ENCODE measurements at places on chromosomes 7 and 10.

GRCh38 chr7:36638586-36639263 is 85.6 kb downstream of the AOAH start:
- no peak for DNase-seq

DNA sequence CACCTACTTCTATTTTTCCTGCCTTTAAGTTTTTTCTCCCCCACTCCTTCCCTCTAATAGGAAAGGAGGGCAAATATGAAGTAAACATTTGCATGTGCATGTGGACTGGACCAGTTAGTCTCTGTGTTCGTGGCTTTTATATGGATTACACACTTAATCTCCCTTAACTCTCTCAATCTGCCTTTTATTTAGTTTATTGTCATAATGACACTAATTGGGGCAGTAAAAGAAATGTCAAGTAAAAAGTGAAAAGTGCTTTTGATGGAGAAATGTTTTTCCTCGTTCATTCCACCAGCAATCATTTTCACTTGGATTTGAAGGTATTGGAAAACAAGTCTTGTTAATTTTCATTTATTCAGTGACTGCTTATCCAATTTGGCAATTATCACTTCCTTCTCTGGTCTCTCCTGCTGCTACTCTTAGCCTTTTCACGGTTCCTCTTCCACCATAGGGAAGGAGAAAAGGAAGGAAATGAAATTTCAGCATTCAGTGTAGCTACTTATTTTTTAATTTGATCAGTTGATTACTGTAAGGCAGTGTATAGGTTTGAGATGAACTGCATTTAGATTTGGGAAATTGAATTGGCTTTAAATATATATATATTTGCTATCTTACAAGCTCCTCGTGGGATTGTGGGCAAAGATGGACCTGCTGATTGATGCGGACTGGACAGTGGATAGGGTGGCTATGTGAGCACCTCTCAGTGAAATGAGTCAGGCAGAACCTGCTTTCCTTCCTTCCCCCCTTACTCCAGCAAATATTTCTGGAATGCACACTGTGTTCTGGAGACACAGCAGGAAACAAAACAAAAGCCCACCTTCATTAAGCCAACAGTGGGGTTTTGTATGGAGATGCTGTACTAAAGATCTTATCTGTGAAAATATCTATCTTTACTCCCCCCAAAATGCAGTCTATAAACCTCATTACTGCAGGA is 77.5 kb downstream of the LRRC4 start:
- DNase-seq, result no peak

DNA sequence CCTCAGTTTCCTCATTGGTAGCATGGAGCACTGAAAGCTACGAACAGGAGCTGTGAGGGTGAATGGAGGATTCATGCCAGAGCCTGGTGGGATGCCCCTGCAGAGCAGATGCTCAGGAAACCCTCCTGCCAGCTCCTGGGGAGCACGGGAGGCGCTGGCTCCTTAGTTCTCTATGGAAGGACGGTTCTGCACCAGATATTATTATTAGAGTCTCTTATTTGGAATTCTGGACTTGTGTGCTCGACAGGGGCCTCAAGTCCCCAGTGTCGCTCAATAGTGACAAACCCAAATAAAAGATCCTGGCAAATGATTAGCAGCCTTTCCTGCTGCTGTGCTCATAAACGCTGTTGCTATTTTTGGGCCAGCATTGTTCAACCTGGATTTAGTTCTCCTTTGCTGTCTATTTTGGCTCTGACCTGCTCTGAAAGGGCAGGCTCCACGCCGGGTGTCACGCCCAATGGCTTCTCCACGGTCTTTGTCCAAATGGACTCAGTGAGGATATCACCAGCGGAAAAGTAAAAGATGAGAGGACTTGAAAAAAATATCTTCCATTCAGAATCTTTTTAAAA is 23.0 kb upstream of the KLF6 start:
- DNase-seq, result no peak

GRCh38 chr10:125482108-125482507 is 200.9 kb downstream of the TEX36 start:
- no peak for DNase-seq

DNA sequence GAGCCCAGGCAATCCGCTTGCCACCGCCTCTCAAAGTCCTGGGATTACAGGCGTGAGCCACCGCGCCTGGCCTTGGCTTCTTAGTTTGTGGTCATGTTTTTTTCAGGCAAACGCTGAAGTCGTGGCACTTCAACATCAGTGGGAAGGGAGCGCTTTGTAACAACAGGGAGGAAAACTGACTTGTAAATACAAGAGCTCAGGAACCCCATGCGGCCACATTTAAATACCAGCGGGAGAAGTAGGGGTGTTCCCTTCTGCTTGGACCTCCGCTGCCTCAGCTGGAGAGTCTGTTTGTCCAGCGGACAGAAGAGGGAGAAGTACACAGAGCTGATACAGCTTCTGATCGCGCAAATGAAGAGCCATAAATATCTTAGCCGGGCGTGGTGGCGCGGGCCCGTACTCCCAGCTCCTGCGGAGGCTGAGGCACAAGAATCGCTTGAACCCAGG is 108.7 kb upstream of the KMT2C start:
- no peak for DNase-seq

GRCh38 chr10:102016416-102016815 is 39.6 kb downstream of the ARMH3 start:
- DNase-seq, result no peak

- no peak for DNase-seq
These were observed 50.4 kb downstream of the CALML3 start for GRCh38 chr10:5575144-5575481.

DNA sequence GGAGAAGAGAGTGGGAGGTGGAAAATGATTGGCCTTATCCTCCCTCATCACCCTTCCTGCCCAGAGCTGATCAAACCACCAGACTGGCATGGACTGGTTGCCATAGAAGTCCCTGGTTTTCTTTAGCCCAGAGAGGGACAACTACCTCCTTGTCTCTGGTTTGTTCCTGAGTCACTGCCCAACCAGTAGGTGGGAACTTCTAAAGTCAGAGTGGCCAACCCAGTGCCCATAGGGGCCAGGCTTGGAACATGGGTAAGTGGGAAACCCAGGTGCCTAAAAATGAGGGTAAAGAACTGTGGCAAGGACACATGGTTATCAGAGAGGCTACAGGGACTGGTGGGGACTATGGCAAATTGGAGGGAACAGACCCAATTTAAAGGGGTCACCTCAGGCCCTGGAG is 63.8 kb downstream of the FAM241B start:
- DNase-seq, result no peak

DNA sequence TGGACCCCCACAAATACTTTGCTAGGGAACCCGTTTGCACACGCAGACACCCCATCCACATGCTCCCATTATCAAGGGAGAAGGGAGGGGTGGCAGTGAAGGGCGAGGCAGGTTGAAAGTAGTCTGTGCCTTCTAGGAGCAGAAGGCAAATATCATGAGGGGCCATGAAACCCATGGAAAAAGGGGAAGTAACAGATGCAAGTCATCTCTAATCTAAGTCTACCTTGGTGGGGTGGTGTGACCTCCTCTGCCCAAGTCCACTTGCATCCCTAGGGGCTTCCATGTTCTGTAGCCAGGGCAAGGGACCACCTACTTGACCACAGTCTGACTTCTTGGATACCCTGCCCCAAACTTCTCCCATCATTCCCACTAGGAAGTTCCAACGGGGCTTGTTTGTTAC is 5.5 kb downstream of the GIMAP6 start:
- DNase-seq, result no peak

DNA sequence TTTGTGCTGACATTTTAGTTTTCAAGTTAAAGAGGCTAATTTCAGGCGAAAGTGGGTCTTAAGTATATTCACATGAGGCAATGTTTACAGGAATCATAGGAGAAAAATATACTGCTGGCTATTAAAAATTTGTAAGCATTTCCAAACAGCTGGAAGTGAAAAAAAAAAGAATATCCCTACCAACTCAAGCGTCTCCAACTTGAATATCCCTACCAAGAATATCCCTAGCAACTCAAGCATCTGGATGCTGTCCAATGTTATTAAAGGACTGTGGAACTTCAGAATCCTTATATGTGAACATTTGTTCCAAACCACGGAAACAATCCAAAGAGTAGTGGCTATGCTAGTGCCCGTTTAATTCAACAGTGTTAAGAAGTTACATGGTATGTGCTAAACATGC is 1303.0 kb downstream of the GATA3 start:
- DNase-seq, result no peak

DNA sequence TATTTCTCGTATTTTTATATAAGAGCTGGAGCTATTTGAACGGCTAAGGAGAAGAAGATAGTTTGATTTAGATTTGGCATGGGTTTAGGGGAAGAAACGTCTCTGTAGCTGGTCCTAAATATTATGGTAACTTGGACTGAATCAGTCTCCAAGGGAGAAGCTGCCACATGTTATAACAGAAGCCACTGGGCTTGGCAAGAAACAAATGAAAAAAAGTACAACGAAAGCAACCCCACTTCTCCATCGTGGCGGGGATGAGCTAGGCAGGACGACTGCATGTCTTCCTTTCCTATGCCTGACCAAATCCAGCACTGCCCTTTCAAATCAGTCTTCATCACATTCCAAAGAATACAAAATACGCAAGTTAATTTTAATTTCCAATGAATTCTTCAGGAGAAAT is 196.7 kb upstream of the KLF14 start:
- no peak for DNase-seq

DNA sequence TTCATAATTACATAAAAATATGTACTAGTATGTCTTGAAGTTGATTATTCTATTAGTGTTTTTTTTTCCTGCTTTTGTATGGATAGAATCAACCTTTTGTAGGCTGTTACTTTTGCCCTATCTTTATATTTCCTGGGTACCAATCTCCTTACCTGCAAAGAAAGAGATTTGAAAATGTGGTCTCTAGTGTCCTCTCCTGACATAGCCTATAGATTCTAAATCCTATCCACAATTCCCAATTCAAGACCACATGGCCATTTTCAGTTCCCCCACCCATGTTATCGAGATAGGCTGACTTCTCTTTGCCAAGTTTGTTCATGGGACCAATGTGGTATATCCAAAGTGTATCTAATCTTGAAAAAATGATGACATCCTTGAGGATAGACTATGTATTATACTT is 269.4 kb upstream of the SEMA3D start:
- no peak for DNase-seq

DNA sequence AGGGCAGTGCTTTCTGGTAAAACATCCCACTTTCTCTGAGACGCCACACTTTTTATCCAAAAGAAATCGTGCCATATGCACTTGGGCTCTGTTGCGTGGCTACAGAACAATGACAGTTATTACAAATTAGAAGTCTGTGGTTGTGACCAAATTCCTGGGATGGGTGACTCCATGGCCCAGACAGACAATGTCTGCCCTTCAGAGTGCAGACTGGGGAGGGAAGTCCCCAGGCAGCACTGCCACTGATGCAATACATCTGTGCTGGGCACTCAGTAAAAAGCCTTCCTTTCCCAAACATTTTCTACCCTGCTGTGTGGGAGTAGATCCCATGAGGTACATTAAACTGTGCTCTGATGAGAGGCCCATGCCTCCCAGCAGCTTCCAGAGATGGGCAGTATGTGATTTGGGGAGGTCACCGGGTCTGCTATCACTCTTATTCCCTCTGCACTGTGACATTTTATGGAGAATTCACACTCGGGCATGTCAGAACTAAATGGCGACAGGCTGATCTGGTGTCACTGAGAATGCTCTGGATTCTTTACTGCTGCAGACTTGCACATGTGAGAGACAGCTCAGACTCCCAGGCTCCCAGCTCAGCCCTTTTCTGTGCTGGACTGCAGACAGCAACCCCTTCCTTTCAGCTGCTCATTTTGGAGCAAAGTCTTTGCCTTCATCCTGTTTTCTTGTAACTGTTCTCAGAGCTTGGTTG is 243.5 kb upstream of the ZNF32 start:
- DNase-seq, result no peak

DNA sequence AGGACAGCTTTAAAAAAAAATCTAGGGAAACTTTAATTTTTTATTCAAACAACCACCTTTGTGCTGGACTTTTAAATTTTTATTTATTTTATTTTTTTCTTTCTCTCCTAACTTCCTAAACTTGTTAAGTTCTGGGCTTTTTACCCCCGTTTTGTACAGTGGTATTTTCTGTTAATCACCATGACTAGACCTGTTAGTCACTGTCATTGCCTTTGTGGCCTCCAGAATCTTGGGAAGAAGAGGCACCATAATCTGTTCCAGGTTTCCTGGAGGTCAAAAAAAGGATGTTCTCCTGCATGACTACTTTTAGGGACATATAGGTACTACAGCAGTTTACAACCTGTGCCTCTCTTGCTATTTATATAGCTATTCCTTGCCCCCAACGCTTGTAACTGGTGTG is 31.1 kb upstream of the DDX50 start:
- DNase-seq, result no peak

DNA sequence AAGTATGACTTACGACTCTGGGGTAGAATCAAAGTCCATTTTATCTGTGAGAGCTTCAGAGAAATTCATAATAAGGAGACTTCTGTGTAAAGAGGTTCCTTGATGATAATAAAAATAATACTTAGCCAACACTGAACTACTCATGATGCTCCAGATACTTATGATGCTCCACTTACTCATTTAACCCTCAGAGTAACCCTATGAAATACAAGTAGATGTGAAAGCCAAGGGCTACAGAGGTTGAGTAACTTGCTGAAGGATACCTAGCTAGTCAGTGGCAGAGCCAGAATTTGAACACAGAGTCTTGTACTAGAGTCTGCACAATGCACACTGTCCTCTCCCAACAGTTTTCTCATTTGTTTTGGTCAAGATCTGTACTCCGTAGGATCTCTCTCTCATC is 89.5 kb downstream of the HECW1 start:
- DNase-seq, result no peak

- no peak for DNase-seq
These were observed 789.0 kb downstream of the PHTF2 start for GRCh38 chr7:78587443-78588044.

DNA sequence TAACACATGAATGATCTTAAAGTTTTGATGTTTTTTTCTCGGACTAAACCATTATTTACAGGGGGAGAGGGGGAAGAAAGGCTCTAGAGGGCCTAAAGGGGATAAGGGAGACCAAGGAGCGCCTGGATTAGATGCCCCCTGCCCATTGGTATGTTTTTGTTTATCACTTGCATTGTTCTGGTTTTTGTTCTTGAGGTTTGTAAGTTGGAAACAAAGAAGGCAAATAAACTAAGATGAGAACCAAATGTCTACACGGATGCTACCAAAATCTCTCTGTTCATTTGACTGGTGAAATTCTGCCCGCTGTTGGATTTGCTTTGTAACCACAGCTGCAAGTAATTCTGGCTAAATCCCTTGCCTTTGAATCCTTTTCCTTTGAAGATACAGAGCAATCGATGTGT is 99.8 kb upstream of the MACROH2A2 start:
- DNase-seq, result no peak

GRCh38 chr10:86846088-86846487 is 89.7 kb downstream of the BMPR1A start:
- DNase-seq, result no peak

- DNase-seq, result no peak
These were observed 24.1 kb upstream of the MYH16 start for GRCh38 chr7:99248391-99249095.

DNA sequence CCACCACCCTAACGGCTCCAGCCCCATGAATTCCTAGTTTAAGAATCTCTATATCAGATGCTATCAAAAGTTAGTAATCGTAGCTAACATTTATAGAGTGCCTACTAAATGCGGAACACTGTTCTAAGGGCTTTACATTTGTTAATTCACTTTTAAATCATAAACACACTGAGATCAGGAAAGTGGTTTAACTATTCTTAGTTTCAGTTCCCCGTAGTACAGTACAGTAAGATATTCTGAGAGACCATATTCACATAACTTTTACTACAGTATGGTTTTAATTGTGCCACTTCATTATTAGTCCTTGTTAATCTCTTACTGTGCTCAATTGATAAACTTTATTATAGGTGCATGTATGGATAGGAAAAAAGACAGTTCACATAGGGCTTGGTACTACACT is 22.5 kb downstream of the SYPL1 start:
- DNase-seq, result no peak
